ENCODE measurements at places on chromosomes 1 and 21.
A peak's percentile ranks its signal among the peaks of the same experiment; 100 is the strongest.

GRCh38 chr21:36297938-36298572 lies 21.9 kb upstream of the MORC3 start:
- peak; percentile 76 for DNase-seq

DNA sequence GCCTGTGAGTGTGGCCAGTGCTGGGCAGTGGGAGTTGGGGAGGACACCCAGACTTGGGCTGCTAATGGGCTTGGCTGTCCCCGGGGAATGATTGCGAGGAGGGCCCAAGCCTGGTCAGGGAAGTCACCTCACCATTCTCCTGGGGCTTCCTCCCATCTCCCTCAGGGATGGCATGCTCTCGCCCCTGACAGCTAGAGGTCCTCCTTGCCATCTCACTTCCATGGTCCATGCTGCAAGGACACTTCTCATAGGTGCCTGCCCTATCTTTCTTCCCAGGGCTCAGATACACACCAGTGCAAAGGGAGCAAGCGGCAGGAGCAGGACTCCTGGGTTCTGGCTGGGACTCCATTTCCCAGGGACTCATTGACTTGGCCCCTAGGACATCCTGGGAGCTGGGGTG lies 4.1 kb downstream of the NTRK1 start:
- no peak for DNase-seq

GRCh38 chr1:162535501-162535900 lies 26.0 kb upstream of the UAP1 start:
- no peak for DNase-seq

DNA sequence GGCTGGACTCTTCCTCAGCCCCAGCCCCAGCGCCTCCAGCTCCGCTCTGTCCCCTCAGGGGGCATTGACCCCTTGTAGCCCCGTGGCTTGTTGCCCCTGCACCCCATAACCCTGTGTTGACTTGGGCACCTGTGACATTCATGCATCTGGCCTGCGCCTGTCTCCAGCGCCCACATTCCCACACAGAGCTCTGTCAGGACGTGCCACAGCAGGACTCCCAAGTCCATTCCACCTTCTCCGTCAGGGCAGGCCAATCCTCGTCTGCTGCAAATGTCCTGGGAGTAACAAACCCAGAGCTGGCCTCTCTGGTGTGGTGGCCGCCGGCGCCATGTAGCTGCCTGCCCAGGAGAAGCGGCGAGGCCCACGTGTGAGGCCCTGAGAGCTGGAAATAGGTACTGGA lies 60.6 kb downstream of the AGPAT3 start:
- no peak for DNase-seq

GRCh38 chr1:243510928-243511327 lies 255.1 kb downstream of the SDCCAG8 start:
- DNase-seq, result no peak

GRCh38 chr1:218493986-218494385 lies 148.8 kb downstream of the TGFB2 start:
- no peak for DNase-seq

GRCh38 chr1:80059940-80060339 lies 1053.4 kb upstream of the ADGRL4 start:
- no peak for DNase-seq

GRCh38 chr1:115793162-115793561 lies 24.6 kb upstream of the CASQ2 start:
- no peak for DNase-seq

GRCh38 chr21:42200906-42201614 lies 17.9 kb upstream of the ABCG1 start:
- peak; percentile 26 for DNase-seq

- peak; percentile 29 for DNase-seq
Measured at GRCh38 chr1:11492235-11492634, 13.3 kb downstream of the DISP3 start.

- DNase-seq, result no peak
Measured at GRCh38 chr1:117760069-117760468, 154.2 kb downstream of the TENT5C start.

DNA sequence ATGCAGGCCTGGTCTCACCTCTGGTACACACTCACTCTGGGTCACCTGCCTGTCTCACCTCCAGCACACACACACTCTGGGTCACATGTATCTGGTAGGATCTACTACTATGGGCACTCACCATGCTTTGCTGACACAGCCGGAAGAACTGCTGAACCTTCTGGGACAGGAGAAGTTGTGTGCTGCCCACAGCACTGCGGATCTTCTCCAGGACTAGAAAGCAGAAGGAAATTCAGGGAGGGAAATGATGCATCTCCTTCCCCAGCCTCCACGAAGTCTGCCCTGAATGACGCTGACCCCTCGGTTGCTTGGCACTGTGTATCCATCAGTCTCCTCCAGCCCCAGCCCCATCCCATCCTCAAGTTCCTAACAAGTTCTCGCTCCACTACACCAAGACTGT lies 7.9 kb upstream of the SMIM12 start:
- no peak for DNase-seq

- DNase-seq, result no peak
Measured at GRCh38 chr21:21740207-21740606, 742.0 kb downstream of the NCAM2 start.

GRCh38 chr1:69911301-69911801 lies 294.0 kb downstream of the LRRC40 start:
- DNase-seq, result no peak

- DNase-seq, result no peak
Measured at GRCh38 chr1:73839922-73840321, 358.1 kb downstream of the LRRIQ3 start.

DNA sequence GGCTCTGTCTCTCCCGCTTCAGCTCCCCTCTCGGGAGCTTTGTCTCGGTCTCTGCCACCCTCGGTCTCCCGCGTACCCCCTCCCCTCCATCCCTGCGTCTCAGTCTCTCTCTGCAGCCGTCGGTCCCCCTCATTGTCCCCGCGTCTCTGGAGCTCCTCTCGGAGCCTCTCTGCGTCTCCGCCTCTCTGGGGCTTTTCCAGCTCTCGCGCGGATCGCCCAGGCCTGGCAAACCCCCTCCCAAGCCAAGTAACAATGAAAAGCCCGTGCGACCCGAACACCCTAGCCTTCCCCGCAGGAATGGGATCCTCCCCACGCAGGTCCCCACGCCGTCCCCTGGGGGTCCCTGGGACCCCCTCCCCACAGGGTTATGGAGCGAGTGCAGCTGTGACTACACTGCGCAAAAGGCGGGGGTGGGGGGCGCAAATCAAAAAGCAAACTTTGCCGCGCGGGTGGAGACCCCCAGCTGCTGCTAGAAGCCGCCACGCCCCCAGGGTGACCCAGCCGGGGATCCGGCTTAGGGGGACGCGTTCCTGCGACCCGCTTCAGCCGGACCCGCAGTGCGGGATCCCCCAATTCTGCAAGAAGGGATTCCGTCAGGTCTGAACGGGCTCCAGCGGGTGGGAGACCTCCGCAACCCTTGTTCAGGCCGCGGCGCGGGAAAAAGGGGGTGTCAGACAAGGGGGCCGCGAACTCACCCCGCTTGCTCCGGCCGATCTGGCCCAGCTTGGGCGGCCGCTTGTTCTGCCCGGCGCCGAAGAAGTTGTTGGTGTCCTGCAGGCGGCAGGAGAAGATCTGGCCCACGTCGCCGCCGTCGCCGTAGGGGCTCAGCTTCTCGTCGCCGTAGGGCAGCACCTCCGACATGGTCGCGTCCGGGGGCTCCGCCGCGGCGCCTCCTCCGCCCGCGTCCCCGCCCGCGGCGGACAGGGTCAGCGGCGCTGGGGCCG lies 1.2 kb downstream of the CAMK2N1 start:
- no peak for DNase-seq

DNA sequence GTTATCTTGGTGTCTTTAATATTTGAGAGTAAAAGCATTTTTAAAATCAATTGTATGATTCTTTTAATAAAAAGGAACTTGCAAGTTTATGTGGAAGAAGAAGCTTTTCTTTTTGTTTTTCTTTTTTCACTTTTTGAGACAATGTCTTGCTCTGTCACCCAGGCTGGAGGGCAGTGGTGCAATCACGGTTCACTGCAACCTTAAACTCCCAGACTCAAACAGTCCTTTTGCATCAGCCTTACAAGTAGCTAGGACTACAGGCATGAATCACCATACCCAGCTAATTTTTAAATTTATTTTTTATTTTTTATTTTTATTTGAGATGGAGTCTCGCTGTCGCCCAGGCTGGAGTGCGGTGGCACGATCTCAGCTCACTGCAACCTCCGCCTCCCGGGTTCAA lies 34.1 kb downstream of the CMPK1 start:
- DNase-seq, result no peak
